ENCODE measurements at places on chromosomes 7 and 10.
A peak's percentile ranks its signal among the peaks of the same experiment; 100 is the strongest.

- peak; percentile 77 for DNase-seq
These were observed 53.9 kb downstream of the SYPL1 start for GRCh38 chr7:106057962-106058927.

DNA sequence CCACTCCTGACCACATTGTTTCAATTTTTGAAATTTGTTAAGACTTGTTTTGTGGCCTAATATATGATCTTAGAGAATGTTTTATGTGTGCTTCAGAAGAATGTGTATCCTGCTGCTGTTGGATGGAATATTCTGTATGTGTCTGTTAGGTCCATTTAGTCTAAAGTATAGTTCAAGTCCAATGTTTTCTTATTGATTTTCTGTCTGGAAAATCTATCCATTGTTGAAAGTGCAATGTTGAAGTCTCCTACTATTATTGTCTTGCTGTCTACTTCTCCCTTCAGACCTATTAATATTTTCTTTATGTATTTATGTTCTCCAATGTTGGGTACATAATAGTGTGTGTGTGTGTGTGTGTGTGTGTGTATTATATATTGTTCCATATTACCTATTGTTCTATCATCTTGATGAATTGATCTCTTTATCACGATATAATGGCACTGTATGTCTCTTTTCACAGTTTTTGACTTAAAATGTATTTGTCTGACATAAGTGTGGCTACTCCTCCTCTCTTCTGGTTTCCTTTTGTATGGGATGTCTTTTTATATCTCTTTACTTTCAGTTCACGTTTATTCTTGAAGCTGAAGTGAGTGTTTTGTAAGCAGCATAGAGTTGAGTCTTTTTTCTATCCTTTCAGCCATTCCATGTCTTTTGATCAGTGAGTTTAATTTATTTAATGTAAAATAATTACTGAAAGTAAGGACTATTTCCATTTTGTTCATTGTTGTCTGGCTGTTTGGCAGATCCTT, 61.3 kb downstream of the AKR1D1 start:
- no peak for DNase-seq

DNA sequence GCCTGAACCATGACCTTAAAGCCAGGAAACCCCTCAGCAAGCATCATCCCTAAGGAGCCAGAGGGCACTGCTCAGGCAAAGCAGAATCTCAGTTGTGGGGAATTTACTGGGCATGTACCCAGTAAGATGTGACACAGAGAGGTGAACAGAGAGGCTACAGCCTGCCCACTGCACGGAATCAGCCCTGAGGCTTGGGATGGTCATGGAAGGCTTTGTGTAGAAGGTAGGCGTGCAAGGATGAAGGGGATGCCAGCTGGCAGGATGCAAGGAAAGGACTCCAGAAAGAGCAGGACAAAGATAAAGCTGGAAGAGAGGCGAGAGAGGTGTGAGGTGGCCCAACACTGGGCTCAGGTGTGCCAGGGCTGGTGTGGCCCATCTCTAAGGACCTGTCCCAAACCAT, 2.4 kb upstream of the AIFM2 start:
- DNase-seq = no peak

- peak; percentile 61 for DNase-seq
These were observed 869 bp downstream of the TRIM24 start for GRCh38 chr7:138460649-138461607.

GRCh38 chr7:16833373-16833772, 28.6 kb upstream of the AGR2 start:
- DNase-seq = no peak

DNA sequence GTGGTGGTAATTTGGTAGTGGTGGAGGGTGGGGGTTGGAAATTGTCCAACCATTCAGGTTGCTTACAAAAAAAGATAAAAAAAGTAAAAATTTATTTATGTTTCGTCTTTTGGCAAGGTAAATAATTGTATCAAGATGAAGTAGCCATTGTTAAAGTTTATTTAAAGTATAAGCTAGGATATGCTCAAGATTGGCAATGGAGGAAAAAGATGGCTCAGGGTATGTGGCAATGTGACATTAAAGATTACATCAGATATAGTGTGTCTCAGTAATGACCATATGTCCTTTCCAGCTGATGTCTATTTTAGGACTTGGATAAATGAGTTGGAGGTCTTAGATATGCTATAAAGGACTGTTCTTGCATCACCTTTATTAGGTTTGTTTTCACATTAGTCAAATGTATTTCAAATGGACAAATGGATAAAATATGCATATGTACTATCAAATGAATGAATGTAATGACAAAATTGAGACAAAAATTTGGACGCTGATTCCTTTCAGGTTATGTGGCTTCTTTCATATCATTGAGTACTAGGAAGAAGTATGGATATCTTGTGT, 60.9 kb downstream of the ST7 start:
- no peak for DNase-seq

DNA sequence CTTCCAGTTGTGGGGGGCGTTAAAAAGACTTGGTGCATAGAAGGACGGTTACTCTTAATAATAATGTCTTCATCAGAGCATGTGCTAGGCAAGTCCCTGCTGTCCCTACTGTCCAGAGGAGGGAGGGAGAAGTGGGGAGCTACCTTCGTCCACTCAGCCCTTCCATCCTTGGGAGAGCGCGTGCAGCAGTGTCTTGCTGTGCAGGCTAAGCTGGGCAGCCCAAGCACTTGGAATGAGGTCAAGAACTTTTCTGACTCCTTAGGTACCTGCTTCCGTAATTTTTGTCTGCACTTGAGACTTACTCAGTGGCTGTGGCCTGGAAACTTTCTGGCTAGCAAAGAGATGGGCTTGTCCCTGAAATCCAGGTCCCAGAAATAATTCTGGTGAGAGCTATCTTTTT, 265.9 kb upstream of the SORCS1 start:
- no peak for DNase-seq

- DNase-seq = no peak
These were observed 50.9 kb upstream of the A1CF start for GRCh38 chr10:50936335-50936734.

DNA sequence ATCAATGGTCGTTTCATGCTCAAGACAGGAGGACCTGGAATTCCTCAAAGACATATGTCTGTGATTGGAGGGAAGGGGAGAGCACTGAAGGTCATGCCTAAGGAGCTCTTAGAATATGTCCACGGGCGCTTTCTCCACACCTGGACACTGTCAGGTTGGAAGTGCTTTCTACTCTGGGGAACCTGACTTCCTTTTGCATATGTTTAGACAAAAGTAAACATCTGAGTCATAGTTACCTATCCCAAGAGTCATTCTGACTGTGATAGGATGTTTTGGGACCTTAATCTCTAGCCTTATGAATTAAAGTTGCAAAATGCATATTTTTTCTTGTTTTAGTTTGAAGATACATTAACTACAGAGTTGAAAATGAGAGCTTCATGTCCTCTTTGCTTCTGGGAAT, 251.7 kb downstream of the KLF6 start:
- no peak for DNase-seq

DNA sequence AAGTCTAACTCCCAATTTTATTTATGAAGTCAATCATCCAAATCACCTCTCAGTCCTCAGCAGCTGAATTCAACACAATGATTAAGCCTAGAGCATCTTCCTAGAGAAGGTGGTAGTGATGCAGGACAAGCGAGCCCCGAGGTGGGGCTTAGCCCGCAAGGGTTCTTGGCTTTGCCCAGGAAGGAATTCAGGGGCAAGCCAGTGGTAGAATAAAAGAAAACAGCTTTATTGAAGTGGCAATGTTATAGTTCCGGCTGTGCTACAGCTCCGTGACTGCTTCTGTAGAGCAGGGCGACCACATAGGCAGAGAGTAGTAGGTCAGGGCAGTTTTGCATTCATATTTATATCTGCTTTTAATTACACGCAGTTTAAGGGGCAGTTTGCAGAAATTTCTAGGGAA, 18.1 kb downstream of the IL2RA start:
- DNase-seq = no peak

DNA sequence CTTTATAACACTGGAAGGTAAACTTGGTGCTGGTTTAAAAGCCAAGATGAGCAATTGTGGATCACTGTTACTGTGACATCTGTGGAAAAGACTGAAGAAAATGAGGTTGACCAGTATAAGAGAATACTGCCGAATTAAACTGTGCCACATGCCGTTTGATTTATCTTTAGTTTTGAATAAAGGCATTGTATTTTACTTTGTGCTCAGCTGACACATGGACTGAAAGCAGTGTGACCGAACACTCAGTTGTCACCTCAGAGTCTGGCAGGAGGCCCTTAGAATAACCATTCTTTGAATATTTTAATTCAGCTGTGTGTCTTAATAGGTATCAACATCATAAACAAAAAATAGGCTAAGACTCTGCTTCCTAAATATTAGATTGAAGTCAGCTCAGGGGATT, 133.7 kb upstream of the GJD4 start:
- DNase-seq = no peak

- DNase-seq = no peak
These were observed 118.9 kb upstream of the NRP1 start for GRCh38 chr10:33453081-33454025.

- DNase-seq = no peak
These were observed 52.0 kb upstream of the PRSS1 start for GRCh38 chr7:142697270-142697669.

DNA sequence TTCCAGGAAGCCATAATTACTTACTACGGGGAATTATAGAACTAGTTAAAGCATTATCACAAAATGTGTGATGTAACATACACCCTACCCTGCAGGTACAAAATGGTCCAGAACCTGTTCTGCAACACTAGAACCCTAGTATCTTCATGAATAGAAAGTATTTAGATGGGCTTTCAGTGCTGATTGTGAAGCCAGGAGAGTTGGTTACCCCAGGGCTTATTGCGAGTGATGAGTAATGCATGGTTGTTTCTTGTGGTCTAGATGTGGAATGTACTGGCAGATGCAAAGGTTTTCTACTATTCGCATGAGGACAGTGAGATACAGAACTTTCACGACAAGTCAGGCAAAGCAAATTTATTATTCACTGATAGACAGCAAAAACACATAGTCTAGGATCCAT, 33.6 kb upstream of the AGR3 start:
- no peak for DNase-seq

DNA sequence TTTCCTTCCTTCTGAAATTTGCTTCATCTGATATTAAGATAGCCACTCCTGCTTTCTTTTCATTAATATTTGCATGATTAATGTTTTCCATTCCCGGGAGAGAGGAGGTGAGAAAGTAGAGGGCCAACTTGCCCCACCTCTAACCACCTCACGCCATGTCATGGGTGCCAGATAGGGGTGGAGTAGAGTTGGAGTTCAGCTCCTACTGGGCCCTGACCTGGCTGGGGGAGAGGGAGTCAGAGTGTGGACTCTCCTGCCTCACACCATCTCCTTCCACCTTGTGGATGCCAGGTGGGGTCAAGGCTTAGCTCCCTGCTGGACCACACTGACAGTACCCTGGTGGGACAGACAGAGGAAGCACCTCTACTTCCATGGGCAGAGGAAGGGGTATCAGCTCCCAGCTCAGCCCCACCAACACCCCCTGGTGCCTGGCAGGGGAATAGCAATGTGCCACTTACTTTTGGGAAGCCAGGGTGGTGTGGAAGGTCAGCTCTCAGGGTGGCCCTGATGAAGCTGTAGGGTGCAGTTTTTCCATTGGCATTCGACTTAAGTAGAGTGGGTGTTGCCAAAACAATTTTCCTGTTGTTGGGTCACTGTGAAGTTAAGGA, 28.0 kb downstream of the CHST12 start:
- no peak for DNase-seq

DNA sequence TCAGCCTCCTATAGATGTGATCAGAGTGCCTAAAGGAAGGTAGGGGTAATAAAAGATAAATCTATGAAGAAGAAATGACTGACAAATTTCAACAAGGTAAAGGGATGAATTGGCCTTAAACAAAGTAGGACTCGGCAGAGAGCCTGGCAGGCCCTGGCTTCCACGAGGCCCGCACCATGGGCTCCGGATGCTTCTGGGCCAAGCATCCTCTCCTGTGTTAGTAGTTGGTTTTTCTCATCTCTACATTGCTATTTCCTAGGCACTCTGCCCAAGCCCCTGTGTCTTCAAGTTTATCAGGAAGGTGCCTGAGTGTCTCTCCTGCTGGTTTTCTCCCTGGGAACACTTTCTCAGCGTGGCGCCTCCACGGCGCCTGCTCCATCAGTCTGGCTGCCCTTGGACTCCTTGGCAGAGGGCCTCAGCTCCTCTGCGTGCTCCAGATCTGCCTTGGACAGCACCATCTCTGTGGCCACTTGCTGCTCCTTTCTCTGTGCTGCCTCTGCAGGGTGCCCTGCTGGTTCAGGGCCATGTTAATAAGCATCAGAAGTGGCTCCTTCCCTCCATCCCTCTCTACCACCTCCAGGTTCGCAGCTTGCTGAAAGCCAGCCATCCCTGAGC, 413.3 kb upstream of the DPP6 start:
- DNase-seq = no peak

DNA sequence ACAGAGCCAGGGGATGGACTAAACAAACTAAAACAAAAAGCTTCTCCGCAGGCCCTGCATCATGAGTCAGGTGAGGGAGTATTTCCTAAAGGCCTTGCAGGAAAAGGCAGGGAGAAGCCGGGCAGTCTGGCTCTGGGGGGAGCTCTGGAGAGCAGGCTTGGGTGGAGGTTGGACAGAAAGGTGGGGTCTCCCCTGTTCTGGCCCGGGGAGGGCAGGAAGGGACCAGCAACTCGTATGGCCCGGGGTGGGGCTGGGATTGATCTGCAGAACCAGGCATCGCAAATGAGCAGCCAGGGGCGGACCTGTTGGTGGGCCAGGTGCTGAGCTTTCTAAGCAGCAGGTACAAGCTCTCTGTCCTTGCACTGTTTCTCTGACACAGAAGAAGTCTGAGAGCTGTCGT, 235.2 kb downstream of the TCERG1L start:
- no peak for DNase-seq

GRCh38 chr10:30830315-30831230, 201.0 kb upstream of the LYZL2 start:
- no peak for DNase-seq

DNA sequence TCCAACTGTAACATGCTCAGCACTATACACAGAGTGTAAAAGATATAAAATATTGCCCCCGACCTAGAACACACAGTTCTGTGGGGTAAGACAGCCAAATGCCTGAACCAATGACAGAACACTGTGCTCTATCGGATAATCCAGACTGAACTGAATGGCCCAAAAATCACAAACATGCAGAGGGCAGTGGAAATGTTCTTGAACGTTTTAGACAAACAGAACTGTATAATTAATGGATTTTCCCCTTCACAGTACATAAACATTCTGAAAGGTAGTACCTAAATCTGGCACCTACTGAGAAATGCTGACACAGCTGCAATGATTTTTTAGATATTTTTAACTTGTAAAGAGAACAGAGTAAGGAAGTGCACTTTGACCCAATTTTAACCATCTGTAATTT, 33.4 kb downstream of the PARD3 start:
- no peak for DNase-seq

DNA sequence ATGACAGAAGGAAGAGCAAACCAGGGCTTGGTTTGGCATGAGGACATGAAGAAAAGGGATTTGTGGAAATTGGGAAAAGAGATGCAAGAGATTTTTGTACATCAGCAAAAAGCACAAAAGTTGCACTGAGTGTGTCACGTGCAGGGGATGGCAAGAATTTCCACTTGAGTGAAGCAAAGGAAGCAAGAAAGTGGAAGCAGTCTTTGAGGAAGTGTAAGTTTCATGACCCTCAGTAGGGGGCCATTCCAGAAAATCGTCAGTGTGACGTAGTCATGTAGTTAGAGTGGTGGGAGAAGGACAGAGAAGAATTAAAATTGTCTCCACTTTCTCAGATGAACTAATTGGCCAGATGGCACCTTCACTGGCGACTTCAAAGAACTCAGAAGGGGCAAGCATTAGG, 123.3 kb upstream of the FZD1 start:
- no peak for DNase-seq

Measured in colonic mucosa (tissue), 4 donors.